Esophagus squamous epithelium (tissue), 5 donors: ENCODE measurements at places on chromosomes 1 and 21.

- no peaks in the 10 kb centered on the region for H3K4me1 ChIP-seq
- H3K36me3 ChIP-seq = no peaks in the 10 kb centered on the region
Observed at GRCh38 chr1:24481101-24481500, 21.5 kb upstream of the RCAN3 start.

DNA sequence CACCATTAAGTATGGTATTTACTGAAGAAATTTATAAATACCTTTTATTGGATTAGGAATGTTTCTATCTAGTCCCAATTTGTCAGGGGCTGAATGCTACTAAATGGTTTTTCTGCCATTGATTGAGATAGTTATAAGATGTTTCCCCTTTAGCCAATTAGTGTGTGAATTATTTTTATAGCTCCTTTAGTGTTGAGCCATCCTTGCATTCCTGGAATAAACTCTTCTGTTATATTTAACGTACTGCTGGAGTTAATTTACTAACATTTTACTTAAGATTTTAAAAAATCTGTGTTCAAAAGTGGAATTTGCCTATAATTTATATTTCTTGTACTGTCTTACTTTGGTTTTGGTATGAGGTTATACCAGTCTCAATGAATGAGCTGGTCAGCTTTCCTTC lies 25.4 kb upstream of the LRRC3 start:
- H3K36me3 ChIP-seq = no peaks in the 10 kb centered on the region
- H3K27me3 ChIP-seq = no peaks in the 10 kb centered on the region
- H3K27ac ChIP-seq = no peak overlapping the region
- H3K4me3 ChIP-seq = no peak overlapping the region
- no peak for DNase-seq
- H3K4me1 ChIP-seq = no peaks in the 10 kb centered on the region

- no peaks in the 10 kb centered on the region for H3K36me3 ChIP-seq
- H3K4me1 ChIP-seq = no peaks in the 10 kb centered on the region
- H3K4me3 ChIP-seq = no peak overlapping the region
- no peak overlapping the region for H3K27ac ChIP-seq
- H3K27me3 ChIP-seq = no peaks in the 10 kb centered on the region
Observed at GRCh38 chr1:897226-897625, 26.5 kb upstream of the SAMD11 start.

GRCh38 chr1:52877554-52877953 lies 35.0 kb downstream of the ZYG11A start:
- DNase-seq = no peak
- no peak overlapping the region for H3K4me3 ChIP-seq
- no peak overlapping the region for H3K27ac ChIP-seq
- H3K4me1 ChIP-seq = no peaks in the 10 kb centered on the region
- no peaks in the 10 kb centered on the region for H3K27me3 ChIP-seq

- H3K36me3 ChIP-seq = no peaks in the 10 kb centered on the region
- no peak for DNase-seq
- H3K4me3 ChIP-seq = no peak overlapping the region
- no peak overlapping the region for H3K27ac ChIP-seq
- no peaks in the 10 kb centered on the region for H3K27me3 ChIP-seq
- H3K4me1 ChIP-seq = peaks cover 42% of the 10 kb centered on the region
Observed at GRCh38 chr21:38272215-38272614, 15.4 kb downstream of the KCNJ15 start.

DNA sequence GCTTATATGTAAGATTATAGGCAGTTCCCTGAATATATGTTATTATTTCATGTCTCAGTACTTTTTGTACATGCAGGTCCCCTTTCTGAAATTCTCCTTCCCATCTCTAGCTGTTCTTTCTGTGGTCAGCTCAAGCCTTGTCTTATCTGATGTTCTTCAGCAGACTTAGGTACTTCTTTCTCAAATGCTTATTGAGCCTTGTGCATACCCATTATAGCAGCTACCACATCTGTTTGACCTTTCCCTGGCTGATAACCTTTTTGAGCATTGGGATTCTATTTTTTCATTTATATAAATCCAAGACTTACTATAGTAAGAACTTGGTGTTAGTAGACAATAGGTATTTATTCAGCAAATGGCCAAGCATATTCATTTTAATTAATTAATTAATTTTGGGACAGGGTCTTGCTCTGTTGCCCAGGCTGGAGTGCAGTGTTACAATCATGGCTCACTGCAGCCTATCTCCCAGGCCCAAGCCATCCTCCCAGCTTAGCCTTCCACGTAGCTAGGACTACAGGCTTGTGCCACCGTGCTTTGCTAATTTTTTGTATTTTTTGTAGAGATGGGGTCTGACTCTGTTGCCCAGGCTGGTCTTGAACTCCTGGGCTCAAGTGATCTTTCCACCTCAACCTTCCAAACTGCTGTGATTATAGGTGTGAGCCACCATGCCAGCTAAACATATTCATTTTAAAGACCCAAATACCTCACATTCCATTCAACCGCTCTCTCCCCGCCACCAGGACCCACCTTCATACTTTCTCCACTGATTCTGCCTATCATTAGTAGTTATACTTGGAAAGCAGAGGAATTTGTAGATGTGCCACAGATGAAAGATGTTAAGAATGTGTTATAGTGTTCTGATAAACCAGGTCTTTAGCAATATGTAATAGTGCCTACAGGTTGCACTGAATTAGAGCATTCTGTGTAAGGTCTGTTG lies 16.7 kb downstream of the TIPRL start:
- no peaks in the 10 kb centered on the region for H3K4me1 ChIP-seq
- H3K27ac ChIP-seq = no peak overlapping the region
- no peak overlapping the region for H3K4me3 ChIP-seq
- H3K27me3 ChIP-seq = no peaks in the 10 kb centered on the region

GRCh38 chr1:243440406-243440805 lies 184.6 kb downstream of the SDCCAG8 start:
- H3K27me3 ChIP-seq = no peaks in the 10 kb centered on the region
- H3K4me3 ChIP-seq = no peak overlapping the region
- H3K27ac ChIP-seq = no peak overlapping the region
- H3K4me1 ChIP-seq = no peaks in the 10 kb centered on the region
- DNase-seq = no peak
- H3K36me3 ChIP-seq = peaks cover 16% of the 10 kb centered on the region

- H3K4me3 ChIP-seq = no peak overlapping the region
- no peaks in the 10 kb centered on the region for H3K4me1 ChIP-seq
Observed at GRCh38 chr1:85911742-85912141, 203.5 kb upstream of the ZNHIT6 start.

GRCh38 chr1:186435336-186435735 lies 25.6 kb downstream of the PDC start:
- H3K36me3 ChIP-seq = no peaks in the 10 kb centered on the region
- H3K27me3 ChIP-seq = no peaks in the 10 kb centered on the region
- H3K4me3 ChIP-seq = no peak overlapping the region
- DNase-seq = no peak
- H3K27ac ChIP-seq = no peak overlapping the region
- H3K4me1 ChIP-seq = peaks cover 6% of the 10 kb centered on the region

DNA sequence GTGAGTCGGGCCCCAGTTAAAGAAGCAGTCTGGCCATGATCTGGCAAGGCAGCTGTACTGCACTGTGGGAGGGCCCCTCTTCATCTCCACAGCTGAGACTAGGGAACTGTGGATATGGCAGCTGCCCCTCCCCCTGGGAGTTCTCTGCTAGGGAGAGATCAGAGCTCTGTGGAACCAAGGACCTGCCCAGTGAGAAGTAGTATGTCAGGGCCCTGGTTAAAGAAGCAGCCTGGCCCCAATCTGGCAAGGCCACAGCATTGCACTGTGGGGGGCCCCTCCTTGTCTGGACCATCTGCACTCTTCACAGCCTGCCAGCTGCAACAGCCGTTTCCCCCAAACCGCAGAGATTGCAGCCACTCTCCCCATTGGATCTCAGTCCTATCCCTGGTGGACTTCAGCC lies 208.5 kb downstream of the DNAH14 start:
- no peak overlapping the region for H3K4me3 ChIP-seq
- H3K27ac ChIP-seq = no peak overlapping the region
- H3K27me3 ChIP-seq = no peaks in the 10 kb centered on the region
- H3K4me1 ChIP-seq = no peaks in the 10 kb centered on the region
- DNase-seq = no peak
